ENCODE measurements at places on chromosomes 11 and 22. TPM values are rescaled to one million over a fixed set of nuclear protein-coding genes. Genes with fewer than 3 reads are reported as not detected.

The TNNI2 gene
- not detected for total RNA-seq

The SERHL2 gene
- total RNA-seq, result 3.4 TPM

The KDM4E gene
- not detected for total RNA-seq

The LRRN4CL gene
- total RNA-seq, result under 0.01 TPM

The DNAJB7 gene
- not detected for total RNA-seq

The RGL4 gene
- not detected for total RNA-seq

The RAB39A gene
- total RNA-seq, result 0.07 TPM

The MIOX gene
- not detected for total RNA-seq

The FGF3 gene
- not detected for total RNA-seq

The GAS2 gene
- total RNA-seq, result 0.88 TPM

The TSPAN18 gene
- 11.1 TPM for total RNA-seq

All from pulmonary artery endothelial cell (primary cell).